Pancreas (tissue), 10 donors: ENCODE measurements at places on chromosomes 7 and 10. TPM values are rescaled to one million over a fixed set of nuclear protein-coding genes. Genes with fewer than 3 reads are reported as not detected.
A peak's percentile ranks its signal among the peaks of the same experiment; 100 is the strongest.

Gene HEPACAM2
- total RNA-seq, result 3.2 TPM

Gene ACBD7
- 0.31 TPM for total RNA-seq

- DNase-seq, result no peak
Measured at GRCh38 chr10:70364772-70365091, 17.7 kb downstream of the LRRC20 start.

DNA sequence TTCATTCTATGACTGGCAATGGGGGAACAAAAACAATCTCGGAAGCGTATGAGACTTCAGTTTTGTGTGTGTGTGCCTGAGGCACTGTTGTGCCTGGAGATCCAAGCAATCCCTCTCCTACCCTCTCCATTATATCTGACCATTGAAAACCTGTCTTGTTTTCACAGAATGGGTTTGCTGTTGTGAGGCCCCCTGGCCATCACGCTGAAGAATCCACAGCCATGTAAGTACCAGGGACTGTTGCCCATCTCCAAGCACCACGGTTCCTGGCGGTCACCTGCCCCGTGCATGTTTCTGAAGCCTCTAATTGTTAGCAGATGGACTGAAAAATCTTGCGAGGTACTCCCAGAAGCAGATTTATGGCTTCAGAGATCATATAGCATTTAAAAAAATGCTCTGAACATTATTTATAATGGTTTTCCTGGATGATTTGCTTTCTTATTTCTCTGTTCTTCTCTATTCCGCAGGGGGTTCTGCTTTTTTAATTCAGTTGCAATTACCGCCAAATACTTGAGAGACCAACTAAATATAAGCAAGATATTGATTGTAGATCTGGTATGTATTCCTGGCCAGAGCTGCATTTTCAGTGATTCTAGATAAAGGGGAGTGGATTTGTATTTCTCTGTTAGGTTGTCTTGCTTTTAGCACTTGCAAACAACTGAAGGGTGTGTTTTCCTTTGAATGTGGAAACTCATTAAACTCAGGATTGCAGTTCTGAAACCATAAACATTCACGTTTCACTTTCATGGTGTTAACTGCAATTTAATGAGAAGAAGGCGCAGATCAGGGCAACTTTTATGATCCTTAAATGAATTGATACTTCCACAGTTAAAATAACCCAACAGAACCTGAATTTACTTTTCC, 288.2 kb downstream of the TWIST1 start:
- DNase-seq, result no peak

DNA sequence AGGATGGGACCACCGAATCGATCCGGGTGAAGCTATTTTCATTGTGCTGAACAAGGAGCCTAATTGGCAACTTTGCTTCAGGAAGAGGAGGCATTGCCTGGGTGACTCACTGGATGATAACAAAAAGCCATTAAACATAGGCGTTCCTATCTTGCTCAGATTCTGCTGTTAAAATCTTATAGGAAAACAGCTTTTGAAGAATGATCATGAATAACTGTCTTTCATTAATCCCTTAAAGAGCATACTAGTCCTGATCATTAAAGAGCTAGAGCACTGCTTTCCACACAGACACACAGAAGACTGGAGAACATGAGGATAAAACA, 174.2 kb upstream of the IMMP2L start:
- no peak for DNase-seq

GRCh38 chr10:74738985-74739567, 87.3 kb upstream of the KAT6B start:
- DNase-seq, result no peak

DNA sequence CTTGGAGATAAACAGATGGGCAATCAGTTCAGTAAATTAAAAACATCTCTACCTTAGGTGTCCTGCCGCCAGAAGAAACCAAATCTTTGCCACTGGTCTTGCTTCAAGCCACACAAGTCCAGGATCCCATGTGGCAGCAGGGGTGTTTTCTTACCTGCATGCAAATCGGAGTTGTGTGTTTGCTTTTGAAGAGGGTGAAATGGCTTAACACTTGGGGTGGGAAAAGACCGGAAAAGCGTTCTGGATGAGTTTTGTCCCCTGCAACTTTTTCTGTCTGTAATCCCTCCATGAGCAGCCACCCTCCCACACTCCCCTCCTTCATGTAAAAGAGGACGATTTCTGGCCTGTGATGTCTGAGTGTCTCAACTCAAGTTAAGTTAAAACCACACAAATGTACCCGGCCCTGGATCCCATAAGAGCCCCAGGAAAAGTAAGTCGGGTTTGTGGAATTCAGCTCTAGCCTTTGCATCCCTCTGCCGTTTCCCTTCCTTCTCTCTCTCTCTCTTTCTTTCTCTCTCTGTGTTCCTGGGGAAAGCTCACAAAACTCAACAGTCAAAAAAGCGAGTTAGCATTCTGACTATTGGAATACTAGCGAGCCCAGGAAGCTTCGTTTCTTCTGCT, 178.5 kb downstream of the TCF7L2 start:
- no peak for DNase-seq

DNA sequence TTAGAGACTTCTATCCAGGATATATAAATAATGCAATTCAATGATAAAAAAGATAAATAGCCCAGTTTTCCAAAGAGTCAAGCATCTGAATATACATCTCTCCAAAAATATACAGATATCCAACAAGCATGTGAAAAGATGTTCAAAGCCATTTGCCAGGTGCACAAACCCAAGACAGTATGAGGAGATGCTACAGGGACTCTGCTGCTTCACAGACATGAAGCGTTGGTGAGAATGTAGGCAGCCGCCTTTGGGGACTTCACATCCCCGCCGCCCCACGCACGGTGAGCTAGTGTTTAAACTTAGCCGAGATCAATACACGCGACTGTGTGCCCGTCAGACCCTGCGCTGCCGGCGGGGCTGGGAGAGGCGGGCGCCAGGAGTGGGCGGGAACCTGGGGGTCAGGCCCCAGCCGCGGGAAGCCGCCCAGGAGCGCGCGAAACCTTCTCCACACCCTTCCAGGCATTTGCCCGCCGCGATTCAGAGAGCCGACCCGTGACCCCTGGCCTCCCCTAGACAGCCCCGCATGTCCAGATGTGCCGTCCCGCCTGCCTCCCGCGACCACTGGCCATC, 927 bp upstream of the ALOX5 start:
- DNase-seq, result peak; percentile 67

Gene PLPP4
- 0.08 TPM for total RNA-seq

GRCh38 chr10:43264965-43265798, 1.7 kb downstream of the RASGEF1A start:
- DNase-seq, result peak; percentile 28

DNA sequence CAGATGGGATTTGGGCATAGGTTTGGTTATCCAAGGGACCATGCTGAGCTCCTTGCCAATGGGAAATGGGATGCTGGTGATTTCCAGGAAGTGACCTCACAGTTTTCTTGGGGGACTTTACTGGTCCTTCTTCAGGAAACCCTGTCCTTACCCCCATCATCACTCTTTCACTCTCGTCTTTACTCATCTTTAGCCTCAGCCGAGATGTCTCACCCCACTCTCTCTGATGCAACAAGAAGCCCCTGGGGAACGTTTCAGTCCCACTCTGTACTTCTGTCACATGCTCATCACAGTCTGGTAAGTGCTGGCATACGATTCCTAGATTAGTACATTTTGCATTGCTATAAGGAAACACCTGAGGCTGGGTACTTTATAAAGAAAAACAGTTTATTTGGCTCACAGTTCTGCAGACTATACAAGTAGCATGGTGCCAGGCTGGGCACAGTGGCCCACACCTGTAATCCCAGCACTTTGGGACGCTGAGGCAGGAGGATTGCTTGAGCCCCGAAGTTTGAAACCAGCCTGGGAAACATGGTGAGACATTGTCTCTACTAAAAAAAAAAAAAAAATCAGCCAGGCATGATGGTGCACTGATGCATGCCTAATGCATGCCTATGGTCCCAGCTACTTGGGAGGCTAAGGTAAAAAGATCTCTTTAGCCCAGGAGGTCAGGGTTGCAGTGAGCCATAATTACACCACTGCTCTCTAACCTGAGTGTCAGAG, 63.5 kb upstream of the VKORC1L1 start:
- no peak for DNase-seq

GRCh38 chr10:44478040-44478439, 93.1 kb upstream of the CXCL12 start:
- DNase-seq, result no peak

GRCh38 chr7:18552943-18553604, 57.5 kb downstream of the HDAC9 start:
- DNase-seq, result no peak

Gene TCAF2
- total RNA-seq, result 0.73 TPM

Gene PIK3CG
- 5.3 TPM for total RNA-seq

DNA sequence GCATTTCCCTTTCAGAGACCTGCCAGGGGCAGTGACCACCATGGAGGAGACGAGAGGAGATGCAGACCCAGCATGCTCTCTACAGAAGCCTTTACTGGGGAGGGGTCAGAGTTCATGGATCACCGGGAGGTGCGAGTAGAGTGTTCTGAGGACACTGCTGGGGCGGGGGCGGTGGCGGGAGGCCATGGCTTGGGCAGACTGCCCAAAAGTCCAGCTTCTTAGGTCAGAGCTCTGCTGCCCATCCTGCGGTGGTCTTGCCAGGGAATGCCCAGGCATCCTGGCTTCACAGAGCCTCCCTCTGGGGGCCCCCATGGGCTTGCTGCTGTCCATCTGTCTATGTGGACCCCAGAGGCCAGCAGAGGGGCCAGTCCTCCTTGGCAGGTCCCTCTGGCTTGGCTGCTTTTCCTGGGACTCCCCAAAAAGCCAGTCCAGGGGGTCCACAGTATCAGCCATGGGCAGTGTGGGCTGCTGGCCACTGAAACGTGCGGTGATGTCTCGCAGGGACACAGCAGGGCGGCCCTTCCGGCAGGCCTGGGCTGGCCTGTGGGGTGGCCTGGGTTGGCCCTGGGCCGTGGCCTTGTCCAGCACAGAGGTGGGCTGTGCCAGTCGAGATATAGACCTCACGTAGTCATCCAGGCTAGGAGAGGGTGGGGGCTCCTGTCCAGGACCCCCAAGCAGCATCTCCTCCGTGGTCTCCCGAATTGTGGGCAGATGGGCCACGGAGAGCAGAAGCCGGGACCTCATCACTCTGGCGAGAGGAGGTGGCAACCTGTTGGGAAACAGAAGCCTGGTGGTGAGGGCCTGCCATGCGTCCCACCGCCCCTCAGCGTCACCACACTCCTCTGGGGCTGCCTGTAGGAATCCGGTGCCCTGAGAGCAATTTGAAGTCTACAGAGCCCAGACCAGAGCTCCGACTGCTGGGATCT, 1.1 kb downstream of the DEPP1 start:
- DNase-seq, result no peak

DNA sequence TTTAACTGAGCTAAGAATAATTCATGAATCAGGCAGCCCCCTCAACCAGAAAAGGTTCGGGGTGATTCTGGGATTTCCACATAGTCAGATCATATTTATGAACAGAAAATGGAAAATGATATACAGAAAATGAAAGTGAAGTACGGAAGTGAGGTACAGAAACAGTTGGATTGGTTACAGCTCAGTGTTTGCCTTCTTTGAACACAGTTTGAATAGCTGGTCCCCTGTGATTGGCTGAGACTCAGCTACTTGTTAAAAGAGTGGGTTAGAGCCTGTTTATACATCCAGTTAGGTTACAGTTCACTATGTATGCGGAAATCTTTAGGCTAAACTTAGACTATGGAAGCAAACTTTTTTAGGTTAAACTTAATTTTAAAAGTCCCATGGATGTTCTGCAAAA, 511.7 kb downstream of the PLXDC2 start:
- no peak for DNase-seq

DNA sequence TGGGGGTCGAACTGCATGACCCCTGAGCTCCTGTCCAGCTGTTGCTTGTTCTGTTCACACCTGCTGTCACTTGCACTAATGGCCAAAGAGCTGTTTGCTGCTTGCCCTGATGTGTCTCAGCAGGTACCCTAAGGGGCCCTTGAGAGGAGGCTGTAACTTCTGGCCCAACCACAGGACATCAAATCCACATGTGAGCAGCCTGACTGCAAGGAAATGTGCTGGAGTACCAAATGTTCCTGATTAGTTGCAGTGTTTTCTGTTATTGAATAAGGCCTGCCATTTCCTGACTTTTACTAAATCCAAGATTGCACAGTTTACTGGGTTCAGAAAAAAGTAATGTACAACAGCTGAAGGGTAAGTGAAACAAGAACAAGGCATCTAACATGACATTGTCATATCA, 91.7 kb upstream of the IL6 start:
- DNase-seq, result no peak

Gene AEBP1
- 5.1 TPM for total RNA-seq

DNA sequence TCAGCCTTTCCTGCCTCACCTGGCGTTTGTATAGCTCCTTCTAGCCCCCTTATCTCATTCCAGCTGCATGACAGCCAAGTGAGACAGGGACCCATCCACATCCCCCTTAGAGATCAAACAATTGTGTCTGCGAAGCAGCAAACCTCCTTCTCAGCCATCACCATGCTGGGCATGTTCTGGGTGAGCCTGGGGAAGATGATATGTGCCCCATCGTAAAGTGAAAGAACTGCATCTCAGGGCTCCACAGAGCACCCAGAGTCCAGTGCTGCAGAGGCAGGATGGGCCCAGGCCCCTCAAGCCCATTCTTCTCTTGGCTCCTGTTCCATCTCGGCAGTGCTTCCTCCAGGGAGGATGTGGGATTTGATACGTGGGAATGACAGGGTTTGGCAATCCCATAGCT, 43.2 kb downstream of the FIGNL1 start:
- DNase-seq, result no peak

- no peak for DNase-seq
Measured at GRCh38 chr10:128432011-128432410, 305.8 kb upstream of the MKI67 start.

DNA sequence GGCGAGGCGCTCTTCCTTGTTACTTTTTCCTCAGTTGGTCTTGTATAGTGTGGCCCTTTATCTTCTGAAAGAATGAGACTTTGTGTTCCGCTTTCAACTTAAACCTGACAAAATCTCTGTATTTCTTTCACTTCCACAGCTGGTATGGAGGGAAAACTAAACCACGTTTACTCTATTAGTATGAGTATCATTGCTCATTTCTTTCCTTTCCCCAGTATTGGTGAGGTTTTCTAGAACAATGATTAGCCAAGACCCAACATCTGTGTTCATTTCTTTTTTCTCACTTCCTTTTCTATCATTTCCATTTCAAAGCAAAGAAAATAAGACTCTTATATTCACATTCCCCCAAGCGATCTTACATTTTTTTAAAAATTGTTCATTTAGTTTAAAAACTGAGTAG, 165.3 kb downstream of the PAXIP1 start:
- DNase-seq, result no peak

Gene COL1A2
- total RNA-seq, result 467 TPM

Gene CRYGN
- total RNA-seq, result not detected

GRCh38 chr10:131841131-131841660, 59.6 kb upstream of the PPP2R2D start:
- DNase-seq, result no peak

Gene ADCYAP1R1
- total RNA-seq, result 0.28 TPM

DNA sequence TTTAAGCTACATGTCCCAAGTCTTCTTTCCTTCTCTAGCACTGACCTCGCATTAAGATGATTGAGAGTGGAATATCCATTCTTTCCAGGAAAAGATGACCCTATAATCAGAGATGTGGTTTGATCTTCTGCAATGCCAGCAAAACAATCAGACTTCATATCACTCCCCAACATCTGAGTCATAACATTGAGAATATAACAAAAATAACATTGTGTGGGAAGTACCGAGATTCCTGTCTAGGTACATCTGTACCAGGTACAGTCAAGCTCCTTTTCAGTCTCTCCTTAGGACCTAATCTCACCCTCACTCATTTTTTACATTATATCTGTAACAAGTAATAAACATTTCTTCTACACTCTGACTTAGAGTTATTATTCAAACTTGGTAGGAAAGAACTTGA, 201.6 kb downstream of the LRRTM3 start:
- no peak for DNase-seq

- DNase-seq, result no peak
Measured at GRCh38 chr7:159172400-159172799, 27.7 kb upstream of the VIPR2 start.
